Effector memory CD8-positive, alpha-beta T cell (primary cell): ENCODE measurements at places on chromosomes 12 and 14.

GRCh38 chr14:52055167-52055566 is 13.7 kb downstream of the NID2 start:
- DNase-seq = no peak

- no peak for DNase-seq
Observed at GRCh38 chr14:64220466-64220865, 73.7 kb downstream of the ESR2 start.

GRCh38 chr12:58174316-58174715 is 232.9 kb downstream of the ATP23 start:
- no peak for DNase-seq

DNA sequence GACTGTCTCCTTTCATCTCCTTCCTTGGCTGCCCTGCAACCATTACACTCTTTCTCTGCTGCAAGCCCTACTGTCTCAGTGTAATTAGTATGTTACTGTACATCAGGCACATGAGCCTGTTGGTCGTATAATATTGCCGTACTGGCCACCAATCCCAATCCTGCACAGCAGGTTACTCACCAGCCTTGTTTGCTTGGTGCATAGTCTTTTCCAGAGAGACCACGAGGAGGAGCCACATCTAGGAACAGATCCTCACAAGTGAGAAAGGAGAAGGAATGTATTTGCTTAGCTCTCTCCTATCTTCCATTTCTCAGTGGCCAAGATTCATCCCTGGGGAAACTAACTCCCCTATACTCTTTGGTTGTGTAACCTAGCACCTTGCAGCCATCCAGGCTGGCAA is 33.0 kb upstream of the BICDL1 start:
- no peak for DNase-seq

DNA sequence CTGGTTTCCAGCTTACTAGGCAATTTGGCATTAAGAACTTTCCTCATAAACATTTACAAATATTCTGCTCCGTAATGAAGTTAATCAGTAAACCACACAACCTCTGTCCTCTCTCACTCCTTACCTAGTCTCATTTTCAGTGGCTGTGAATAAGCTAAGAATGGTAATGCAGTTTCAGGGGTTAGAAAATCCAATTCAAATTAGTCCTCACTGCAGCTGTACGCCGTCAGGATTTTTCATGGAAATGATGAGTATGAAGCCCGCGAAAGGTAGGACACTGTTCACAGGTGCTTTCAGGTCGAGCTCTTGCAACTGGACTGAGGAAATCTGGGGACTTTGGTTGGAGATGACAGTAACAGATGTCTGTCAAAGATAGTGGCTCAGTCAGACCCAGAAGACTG is 29.6 kb downstream of the NR1H4 start:
- no peak for DNase-seq

- DNase-seq = no peak
Observed at GRCh38 chr12:111773801-111774551, 7.2 kb downstream of the ALDH2 start.

DNA sequence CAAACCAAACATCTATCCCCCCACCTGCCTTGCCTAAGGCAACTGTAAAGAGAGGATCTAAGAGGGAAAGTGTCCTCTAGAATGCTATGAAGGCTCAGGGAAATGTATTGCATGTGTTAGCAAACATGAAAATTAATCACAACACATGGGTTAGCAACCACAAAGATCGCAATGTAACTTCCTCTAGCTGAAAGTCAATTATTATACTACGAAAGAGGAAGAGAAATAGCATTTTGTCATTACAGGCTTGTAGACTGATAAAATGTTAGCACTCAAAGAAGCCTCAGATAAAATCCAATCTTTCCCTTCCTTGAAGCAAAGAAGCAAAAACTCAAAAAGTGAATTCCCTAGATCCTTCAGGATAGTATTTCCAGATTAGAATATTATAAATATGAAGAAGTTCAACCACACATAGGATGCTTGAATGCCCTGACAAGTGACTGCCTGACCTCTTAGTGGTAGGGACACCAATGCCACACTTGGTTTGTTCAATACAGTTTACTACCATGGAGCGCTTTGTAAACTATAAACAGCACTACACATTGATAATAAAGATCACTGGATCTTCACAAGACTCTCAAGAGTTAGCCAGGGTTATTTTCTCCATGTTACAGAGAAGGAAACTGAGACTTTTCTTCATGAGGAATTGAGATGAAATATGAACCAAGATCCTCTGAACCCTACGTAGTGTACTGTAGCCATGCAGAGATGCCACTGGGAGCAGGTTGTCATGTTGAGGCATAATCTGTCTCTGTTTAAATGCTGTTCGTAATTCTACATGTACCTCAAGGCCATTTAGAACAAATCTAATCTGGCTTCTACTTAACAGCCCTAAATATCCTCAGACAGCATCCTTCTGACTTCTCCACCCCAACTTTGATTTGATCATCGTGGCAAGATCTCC is 100.7 kb downstream of the ITPR2 start:
- DNase-seq = no peak

GRCh38 chr12:71999795-72000194 is 61.1 kb downstream of the TPH2 start:
- no peak for DNase-seq

GRCh38 chr12:70290116-70290515 is 46.9 kb downstream of the CNOT2 start:
- no peak for DNase-seq

DNA sequence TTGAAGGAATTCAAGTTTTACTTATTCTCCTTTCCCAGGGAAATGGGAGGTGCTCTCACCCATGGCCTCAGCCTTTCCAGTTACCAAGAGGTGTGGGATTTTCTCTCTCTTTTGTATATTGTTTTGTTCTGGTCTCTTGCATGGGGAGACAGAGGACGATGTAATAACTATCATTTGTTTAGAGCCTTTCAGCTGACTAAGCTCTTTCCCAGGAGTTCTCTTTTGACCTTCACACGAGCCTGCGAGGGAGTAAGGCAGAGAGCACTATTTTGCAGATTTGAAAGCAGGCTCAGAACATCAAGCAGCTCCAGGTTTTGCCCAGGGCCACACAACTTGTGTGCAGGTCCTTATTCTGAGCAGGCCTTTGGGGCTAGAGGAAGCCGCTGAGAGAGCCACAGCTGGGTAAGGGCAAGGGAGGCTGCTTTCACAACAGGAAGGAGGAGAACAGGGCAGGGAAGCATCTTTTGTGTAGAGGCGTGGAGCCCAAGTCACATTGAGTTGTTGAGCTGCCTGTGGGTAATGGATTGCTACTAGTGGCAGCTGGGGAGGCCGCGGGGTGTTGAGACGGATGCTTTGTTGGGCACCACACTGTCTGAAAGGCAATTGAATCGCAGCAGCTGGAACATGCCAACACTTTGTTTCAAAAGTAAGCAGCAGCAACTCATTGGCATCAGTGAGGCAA is 116.2 kb downstream of the PRMT8 start:
- DNase-seq = no peak

GRCh38 chr12:19779395-19780056 is 340.2 kb downstream of the AEBP2 start:
- DNase-seq = no peak

DNA sequence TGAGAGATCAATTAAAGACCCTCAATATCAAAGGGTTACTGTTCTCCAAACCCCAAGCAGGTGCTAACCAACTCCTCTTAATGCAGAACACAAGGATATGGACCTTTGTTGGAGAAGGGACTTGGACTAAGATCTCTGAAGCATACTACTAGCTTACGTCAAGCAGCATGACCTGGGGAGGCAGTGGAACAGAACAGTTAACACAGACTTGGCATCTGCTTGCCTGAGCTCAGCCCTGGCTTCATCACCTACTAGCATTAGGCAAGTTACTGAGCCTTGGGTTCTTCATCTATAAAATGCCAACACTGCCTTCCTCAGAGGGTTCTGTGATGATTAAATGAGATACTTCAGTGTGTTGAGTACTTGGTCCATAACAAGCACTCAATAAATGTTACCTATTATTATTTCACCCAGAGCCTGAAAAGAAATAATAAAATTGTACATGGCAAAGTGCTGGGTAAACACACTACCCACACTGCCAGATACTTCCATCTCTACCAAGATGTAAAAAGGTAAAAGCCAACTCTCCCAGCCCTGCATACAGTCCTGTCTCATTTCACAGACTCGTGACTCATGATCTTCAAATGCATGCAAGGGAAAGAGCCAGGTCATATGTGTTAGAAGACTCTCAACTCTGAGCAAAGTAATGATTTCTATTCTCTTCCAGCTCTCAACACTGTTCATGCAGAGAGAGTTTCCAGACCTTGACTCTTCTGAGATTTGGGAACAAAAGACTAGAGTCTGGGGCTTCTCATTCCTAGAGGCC is 39.7 kb downstream of the FMNL3 start:
- DNase-seq = no peak
